ENCODE measurements at places on chromosomes 12 and 14.

DNA sequence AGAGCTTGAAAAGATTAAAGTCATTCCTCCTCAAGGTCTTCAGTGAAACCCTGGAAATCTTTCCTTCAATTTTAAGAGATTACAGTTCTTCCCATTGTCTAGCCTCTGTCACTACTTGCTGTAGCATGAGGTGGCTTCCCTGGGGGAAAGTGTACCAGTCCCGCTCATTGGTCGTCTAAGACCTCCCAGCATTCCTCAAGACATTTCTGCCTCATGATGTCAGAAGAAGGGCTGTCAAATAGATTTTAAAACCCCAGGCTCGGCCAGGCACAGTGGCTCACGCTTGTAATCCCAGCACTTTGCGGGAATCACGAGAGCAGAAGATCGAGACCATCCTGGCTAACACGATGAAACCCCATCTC, 46.7 kb downstream of the SMUG1 start:
- DNase-seq = no peak

GRCh38 chr14:94515856-94516255, 6.6 kb upstream of the SERPINA12 start:
- no peak for DNase-seq

DNA sequence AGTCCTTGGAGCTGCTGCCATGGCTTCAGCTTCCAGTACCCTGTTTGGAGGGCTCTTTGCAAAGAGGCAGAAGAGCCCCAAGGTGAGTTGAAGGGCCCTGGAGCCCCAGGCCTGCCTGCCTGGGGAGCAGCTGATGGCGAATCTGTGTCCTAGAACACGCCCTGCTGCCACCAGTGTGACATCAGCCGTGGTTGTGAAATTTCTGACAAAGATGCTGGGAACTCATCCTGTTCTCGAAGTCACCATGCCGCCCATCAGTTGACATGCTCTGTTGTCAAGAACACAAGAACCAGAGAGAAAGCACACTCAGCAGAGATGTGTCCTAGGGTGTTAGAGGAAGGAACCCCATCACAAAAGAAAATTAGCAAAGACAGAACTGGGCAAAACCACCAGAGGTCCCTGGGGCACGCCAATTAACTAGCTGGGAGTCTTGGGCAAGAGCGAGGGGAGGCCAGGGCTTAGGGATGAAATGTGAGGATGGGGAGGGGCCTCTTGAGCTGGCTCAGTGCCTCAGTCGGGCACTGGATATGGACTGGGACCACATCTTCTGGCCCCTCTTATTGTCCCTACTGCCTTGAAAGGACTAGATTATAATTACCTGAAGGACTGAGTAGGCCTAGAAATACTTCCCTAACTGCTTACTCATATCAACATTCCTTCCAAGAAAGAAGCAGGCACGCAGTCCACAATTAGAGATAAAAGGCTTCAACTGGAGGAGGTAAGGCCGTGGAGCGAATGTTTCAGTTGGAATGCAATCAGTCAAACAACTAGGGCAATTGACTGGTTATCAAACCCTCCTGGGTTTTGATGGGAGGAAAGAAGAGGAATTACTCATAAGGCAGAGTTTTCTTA, 163.1 kb downstream of the CACNA1C start:
- DNase-seq = no peak

GRCh38 chr14:58245562-58245961, 919 bp downstream of the PSMA3 start:
- DNase-seq = no peak

DNA sequence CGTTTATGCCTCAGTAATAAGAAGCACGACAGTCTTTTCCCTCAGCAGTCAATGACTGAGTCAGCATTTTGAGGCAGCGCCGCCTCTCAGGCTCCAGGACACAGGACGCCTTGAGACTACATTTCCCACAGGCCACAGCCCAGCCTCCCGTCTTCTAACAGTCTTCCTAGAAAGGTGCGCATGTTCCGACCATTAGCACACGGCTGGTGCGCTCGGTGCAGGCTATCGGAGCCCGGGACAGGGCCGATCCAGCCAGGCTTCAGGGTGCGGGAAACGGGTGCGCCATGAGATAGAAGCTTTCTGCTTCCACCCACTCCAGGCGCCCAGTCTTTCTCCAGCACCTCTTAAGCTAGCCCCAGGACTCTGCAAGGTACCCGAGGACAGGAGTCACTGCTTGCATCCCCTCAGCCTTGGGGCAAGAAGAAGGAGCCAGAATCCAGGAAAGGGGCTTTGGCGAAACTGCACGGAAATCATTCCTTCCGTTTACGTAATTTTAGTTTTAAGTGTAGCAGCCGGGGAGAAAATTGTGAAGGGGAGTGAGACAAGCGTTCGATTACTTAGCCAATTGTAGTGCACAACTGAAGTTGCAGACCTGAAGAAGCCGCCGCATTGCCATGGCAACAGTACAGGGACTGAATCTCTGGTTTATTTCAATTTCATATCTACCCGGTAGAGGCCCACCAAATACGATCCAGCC, 54.0 kb downstream of the ZNF641 start:
- no peak for DNase-seq

DNA sequence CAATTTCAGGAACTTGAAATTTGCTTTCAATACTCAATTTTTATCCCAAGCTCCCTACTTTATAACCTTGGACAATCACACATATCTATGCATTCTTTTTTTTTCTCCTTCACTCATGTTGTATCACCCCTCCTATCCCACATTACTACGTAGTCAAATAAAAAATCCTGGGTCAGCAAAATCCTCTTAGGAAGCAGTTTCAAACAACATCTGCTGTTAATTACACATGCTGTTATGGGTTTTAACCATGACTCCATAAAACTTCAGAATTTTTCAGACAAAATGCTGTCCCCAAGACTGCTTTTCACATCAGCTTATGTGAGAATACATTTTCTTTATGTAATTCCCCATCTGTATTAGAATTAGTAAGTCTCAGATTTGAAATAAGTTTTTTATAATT, 61.7 kb downstream of the LRFN5 start:
- DNase-seq = no peak

DNA sequence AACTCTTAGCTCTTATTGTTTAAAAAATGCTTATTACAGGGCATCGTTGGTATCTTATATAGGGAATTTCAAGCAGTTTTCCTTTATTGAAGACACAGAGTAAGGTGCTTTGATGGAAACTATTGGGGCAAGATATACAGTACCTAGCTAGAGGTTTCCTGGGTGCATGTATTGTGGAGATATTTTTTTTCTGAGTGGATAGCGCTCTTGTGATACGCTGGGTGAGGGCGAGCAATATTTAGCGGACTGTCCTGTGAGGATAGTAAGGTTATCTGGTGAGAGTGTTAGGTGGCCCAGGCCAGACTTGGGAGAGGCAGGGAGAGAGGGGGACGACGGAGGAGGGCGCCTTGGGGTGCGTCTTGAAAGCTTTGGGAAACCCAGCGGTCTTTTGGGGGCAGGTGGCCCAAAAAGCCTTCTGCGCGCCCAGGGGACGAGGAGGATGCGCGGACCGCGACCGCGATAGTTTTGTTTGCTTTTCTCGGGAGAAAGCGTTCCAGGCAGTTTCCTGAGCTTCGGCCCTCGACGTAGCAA, 596 bp upstream of the BICD1 start:
- DNase-seq = no peak

GRCh38 chr14:83713732-83714131, 1816.2 kb upstream of the FLRT2 start:
- DNase-seq = no peak

DNA sequence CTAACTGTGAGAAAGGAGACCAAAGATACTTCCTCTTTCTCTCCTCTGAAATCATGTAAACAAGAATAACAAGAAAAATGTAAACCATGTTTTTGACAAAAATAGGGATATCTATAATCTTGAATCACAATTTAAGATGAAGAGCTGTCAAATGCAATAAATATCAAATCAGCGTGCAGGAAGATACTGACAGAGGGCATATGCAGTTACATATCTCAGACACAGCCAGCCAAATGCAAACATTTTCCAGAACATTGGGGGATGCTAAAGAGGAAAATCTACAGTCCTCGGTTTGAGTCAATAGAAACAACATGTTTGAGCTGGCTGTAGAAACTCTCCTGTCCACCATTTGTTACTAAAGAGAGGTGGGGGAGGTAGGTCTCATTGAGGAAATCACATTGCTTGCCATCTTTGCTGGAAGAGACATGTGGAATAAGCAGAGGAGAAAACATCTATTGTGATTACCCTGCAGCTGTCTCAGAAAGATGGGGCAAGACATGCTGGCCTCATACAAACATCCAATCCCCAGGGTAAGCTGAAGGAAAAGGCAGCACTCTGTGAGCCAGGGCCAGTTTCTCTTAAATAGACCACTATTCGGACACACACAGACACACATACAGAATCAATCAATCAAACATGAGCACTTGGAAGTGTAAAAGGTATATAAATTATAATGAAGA, 43.5 kb downstream of the CNTN1 start:
- no peak for DNase-seq

DNA sequence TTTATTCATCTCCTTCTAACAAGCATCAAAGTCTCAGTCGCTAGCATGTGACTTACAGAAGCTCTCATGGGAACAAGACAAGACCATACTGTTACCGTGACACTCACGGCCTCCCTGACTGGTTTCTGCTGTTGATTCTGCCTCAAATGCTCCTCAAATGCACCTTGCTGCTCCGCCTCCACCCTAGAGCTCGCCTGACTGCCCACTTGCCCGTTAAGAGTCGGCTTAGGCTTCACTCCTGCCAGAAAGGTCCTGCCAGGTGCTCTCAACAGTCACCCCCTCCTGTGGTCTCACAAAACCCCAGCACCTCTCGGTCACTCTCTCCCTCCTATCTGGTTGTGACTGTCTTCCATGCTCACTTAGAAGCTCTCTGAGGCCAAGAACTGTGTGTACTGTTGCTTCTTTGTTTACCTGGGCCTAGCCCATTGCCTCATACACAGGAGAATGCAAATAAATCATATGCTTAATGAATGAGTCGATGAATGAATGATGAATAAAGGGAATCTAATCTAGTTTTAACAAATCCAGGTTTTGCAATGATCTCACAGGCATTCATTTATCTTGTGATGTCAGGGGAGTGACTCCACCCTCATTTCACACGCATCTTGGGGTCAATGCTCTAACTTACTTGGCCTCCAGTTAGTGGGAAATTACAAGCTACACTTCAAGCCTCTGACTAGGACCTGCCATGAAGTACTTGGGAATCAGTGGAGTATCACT, 41.3 kb downstream of the SSH1 start:
- no peak for DNase-seq

GRCh38 chr12:570921-571794, 92.1 kb downstream of the NINJ2 start:
- no peak for DNase-seq

DNA sequence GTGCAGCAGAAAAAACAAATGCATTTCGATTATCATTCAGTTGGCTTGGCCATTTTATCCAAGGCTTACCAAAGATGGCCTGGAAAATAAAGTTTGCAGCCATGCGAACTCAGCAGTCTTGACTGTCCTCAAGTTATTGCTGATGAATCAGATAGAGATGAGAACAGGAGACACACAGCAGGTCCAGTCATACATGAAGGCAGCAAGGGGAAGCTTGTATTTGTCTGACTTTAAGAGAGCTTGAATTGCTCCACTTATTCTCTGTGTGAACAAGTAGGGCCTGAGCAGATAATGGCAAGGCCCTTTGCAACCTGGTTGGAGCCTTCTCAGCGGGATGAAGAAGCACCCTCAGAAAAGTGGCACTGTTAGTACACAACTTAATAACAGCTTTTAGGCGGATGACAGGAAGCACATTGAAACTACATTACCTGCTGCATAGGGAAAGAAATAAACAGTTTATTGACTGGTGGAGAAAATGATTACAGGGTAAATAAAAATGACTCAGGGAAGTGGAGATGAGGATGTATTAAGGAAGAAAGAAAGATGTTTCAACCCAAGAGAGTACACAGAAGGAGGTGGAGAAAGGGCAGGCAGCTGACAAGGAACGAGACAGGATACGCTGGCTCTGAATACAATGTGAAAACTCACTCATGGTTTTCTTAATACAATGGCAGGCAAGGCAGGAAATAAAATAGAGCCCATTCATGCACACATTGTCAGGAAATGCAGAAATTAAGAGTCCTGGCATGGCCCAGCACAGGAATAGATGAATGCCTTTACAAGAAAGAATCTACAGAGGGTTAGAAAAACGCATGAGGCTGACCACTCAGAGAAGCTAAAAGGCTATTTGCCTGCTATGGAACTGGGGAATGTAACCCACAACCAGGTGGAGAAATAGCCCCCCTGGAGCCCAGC, 128.4 kb downstream of the GALC start:
- DNase-seq = no peak

DNA sequence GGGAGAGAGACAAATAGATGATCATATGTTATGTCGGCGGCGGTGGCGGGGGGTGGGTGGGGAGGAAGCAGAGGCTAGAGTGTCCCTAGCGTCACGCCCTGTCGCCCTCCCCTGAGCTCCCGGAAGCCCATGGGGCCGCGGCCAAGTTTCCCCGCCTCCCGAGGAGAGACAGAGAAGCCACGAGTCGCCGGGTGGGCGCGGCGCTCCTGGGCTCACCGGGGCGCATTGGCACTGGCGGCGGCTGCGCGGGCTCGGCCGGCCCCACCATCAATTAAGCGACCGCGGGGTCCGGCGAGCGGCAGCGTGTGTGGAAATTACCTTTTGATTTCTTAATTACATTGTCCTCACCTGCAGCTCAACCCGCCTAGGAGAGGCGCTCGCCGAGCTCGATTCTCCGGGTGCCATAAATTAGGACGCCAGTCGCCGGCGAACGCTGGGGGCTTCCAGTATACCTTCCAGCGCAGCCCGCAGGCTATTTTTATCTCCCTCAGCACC, 119.9 kb upstream of the LHX5 start:
- DNase-seq = no peak

- no peak for DNase-seq
Measured at GRCh38 chr14:101473795-101474562, 87.3 kb upstream of the DIO3 start.

DNA sequence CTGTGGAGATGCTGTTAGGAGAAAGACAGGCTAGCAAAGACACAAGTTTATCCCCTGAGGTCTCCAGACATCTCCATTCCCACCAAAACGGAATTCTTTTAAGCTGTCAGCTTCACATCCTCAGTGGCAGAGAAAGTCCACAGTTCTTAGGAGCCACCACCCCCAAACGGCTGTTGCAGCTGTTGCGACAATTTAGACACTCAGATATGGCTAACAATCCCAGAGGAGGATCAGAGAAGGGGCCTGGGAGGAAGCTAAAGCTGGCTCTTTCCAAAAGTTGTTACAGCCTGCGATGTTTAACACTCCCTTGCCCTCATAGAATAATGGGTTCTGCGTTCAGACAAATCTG, 1.9 kb upstream of the ATP5MC2 start:
- no peak for DNase-seq

- DNase-seq = no peak
Measured at GRCh38 chr14:99155173-99156089, 116.6 kb downstream of the BCL11B start.

- DNase-seq = no peak
Measured at GRCh38 chr12:102331419-102331818, 133.8 kb upstream of the PMCH start.

- no peak for DNase-seq
Measured at GRCh38 chr12:16588812-16589211, 17.1 kb downstream of the LMO3 start.
